ENCODE measurements at places on chromosomes 5 and 9. TPM values are rescaled to one million over a fixed set of nuclear protein-coding genes. Genes with fewer than 3 reads are reported as not detected.

- peaks cover 37% of the 10 kb centered on the region for H3K4me1 ChIP-seq
- H3K36me3 ChIP-seq: peaks cover 7% of the 10 kb centered on the region
- H3K4me3 ChIP-seq: peak overlapping the region; percentile 90
- peaks cover 2% of the 10 kb centered on the region for H3K27me3 ChIP-seq
- DNase-seq: no peak
Measured at GRCh38 chr5:179344431-179345182, 654 bp downstream of the ADAMTS2 start.

- no peaks in the 10 kb centered on the region for H3K27me3 ChIP-seq
- DNase-seq: peak; percentile 15
- no peak overlapping the region for H3K4me3 ChIP-seq
- no peak overlapping the region for H3K27ac ChIP-seq
- peaks cover 15% of the 10 kb centered on the region for H3K4me1 ChIP-seq
Measured at GRCh38 chr5:91403438-91403837, 20.3 kb upstream of the ARRDC3 start.

GRCh38 chr5:177357146-177357458 is 622 bp upstream of the RGS14 start:
- H3K27ac ChIP-seq: no peak overlapping the region
- H3K27me3 ChIP-seq: peaks cover 26% of the 10 kb centered on the region
- H3K4me3 ChIP-seq: no peak overlapping the region
- no peak for DNase-seq
- peaks cover under 1% of the 10 kb centered on the region for H3K4me1 ChIP-seq

DNA sequence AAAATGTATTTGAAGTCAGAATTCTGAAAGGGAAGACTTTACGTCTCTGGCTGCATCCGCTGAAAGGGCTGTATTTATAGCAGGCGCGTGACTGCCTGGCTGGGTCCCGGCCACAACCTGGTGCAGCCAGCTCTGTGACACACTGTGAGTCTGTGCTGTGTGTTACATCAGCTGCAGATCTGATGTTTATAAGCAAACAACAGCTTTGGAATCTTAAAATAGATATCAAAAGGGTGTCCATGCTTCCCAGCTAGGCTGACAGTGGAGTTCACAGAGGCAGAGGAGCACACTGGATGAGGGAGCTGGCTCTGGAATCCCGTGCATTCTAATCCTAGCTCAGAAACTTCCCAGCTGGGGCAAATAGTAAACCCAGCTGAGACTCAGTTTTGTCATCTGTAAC is 433.4 kb upstream of the BRINP1 start:
- no peak overlapping the region for H3K4me3 ChIP-seq
- H3K27me3 ChIP-seq: peaks cover 2% of the 10 kb centered on the region
- no peaks in the 10 kb centered on the region for H3K4me1 ChIP-seq
- no peak for DNase-seq
- no peak overlapping the region for H3K27ac ChIP-seq

The TCOF1 gene
- total RNA-seq: 30.4 TPM

The SOHLH1 gene
- not detected for total RNA-seq

The FST gene
- 14.7 TPM for total RNA-seq

All from HFFc6 (cell line).